CD14-positive monocyte (primary cell): ENCODE measurements at places on chromosomes 1 and 21.

- no peak overlapping the region for H3K4me3 ChIP-seq
- DNase-seq = peak; percentile 90
- no peaks in the 10 kb centered on the region for H3K27me3 ChIP-seq
- no peaks in the 10 kb centered on the region for H3K36me3 ChIP-seq
Measured at GRCh38 chr1:181112071-181112929, 23.8 kb downstream of the IER5 start.

DNA sequence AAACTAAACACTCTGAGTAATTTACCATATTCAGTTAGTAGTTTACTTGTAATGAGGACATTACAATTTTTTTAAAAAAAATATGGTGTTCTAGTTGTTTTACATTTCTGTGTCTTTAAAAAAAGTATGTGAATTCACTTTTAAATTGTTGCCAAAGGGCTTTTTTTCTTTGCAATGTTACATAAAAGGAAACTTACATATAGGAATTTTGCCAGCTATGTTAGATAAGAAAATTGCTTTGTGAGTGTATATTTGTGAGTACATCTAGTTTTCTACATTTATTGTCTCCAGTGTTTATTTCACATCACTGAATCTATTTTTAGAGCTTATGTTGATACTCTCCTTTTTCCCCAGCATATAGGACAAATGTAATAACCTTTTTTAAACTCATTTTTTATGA, 206.8 kb downstream of the GPR52 start:
- no peak for DNase-seq
- H3K4me3 ChIP-seq = no peak overlapping the region

DNA sequence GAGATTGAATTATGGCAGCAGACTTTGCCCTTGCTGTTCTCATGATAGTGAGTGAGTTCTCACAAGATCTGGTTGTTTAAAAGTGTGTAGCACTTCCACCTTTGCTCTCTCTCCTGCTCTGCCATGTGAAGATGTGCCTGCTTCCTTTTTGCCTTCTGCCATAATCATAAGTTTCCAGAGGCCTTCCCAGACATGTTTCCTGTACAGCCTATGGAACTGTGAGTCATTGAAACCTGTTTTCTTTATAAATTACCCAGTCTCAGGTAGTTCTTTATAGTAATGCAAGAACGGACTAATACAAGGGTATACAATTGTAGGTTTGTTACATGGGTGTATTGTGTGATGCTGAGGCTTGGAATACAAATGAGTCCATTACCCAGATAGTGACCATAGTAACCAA, 4.2 kb downstream of the SPRR1B start:
- no peak overlapping the region for H3K27ac ChIP-seq
- H3K36me3 ChIP-seq = no peaks in the 10 kb centered on the region
- H3K4me1 ChIP-seq = no peaks in the 10 kb centered on the region
- no peak for DNase-seq

GRCh38 chr1:66135161-66135560, 342.5 kb downstream of the PDE4B start:
- H3K27me3 ChIP-seq = no peaks in the 10 kb centered on the region
- no peak for DNase-seq
- H3K4me3 ChIP-seq = no peak overlapping the region
- no peaks in the 10 kb centered on the region for H3K4me1 ChIP-seq

DNA sequence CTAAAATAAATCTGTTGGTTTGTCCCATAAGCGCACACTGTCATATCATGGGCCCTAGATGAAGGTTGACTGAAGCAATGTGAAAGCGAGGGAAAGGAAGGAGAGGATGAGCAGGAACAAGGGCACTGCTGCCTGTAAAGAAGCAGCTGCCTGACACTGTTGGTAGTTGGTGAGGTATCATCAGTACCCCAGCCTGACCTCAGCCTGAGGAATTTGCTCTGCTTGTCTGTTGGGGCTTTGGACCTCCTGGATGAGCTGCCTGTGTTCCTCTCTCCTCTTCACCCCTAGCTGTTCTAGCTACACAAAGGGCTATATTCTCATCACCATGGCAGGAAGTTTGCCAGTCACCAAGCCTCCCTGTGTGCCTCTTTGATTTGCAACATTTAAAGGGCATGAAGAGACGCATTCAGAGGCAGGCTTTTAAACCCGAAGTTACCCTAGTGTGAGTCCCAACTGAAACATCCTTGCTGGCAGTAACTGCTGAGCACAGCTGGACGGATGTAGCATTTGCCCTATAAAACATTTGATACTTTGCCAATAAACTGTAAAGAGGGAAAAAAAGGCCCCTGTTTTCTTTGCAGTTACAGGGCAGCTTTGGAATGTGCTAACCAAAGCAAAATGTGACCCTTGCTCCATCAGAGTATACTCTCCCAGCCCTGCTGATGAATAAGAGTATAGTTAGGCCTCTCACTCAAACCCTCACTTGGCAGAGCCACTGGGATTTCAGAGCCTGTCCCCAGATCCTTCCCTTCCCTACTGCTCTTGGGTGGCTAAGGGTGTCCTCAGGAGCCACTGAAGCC, 22.2 kb upstream of the SPATA6 start:
- no peak for DNase-seq
- no peak overlapping the region for H3K4me3 ChIP-seq
- no peak overlapping the region for H3K27ac ChIP-seq
- no peaks in the 10 kb centered on the region for H3K27me3 ChIP-seq

DNA sequence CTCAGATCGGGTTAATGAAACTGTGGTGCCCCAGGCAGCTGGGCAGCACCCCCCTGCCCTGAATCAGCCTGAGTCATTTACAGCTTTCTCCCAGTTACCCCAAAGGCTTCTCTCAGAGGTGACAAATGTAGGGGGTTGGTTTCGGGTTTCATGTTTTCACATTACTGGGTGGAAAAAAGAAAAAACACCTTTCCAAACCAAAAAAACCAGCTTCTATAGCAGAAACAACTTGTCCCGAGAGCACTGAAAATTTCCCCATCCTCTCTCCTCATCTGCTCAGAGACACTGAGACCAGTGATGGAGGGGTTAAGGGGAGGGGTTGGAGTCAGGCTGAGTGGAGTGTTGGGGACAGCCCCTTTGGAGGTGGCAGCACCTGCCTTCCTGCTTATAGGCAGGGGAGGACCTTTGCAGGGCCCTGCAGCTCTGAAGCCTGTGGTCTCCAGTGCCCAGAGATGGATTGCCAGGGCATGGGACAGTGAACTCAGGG, 15.6 kb downstream of the UTP11 start:
- no peak overlapping the region for H3K4me3 ChIP-seq
- no peak overlapping the region for H3K27ac ChIP-seq
- no peaks in the 10 kb centered on the region for H3K27me3 ChIP-seq
- no peak for DNase-seq

DNA sequence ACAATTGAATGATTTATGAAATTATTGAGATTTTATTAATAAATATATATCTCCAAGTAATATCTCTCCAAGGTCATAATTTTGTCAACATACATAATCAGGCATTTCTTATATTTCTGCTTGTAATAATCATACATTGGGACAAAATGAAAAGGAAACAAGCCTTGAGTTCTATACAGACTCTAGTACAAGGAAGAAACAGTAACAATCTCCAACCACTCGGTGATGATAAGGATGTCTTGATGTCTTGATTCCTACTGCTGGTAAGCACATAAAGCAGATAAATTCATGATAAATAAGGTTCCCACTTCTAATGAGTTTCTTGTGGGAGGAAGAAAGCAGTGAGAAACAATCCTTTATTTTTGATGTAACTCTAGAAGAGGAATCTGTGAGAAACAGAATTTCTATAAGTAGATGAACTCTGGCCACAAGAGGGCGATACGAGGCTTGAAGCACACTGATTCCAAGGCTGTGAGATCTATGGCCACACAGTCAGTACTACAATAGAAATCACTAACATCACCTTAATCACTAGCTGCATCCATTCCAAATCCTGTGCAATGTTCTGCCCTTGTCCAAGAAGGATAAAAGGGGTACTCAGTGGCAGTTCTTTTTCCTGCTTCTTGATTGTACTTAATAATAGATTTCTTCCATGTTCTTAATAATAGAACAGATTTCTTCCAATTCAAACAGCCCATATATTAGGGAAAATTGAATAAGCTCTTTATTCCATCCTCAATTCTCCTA, 41.4 kb upstream of the LRRC8B start:
- H3K27ac ChIP-seq = no peak overlapping the region
- H3K36me3 ChIP-seq = no peaks in the 10 kb centered on the region
- peaks cover 16% of the 10 kb centered on the region for H3K4me1 ChIP-seq
- peak; percentile 70 for DNase-seq
- no peaks in the 10 kb centered on the region for H3K27me3 ChIP-seq

- DNase-seq = no peak
- no peak overlapping the region for H3K4me3 ChIP-seq
- no peak overlapping the region for H3K27ac ChIP-seq
- H3K36me3 ChIP-seq = no peaks in the 10 kb centered on the region
- H3K4me1 ChIP-seq = peaks cover 19% of the 10 kb centered on the region
- H3K27me3 ChIP-seq = no peaks in the 10 kb centered on the region
Measured at GRCh38 chr1:110243574-110243973, 33.5 kb downstream of the KCNC4 start.

DNA sequence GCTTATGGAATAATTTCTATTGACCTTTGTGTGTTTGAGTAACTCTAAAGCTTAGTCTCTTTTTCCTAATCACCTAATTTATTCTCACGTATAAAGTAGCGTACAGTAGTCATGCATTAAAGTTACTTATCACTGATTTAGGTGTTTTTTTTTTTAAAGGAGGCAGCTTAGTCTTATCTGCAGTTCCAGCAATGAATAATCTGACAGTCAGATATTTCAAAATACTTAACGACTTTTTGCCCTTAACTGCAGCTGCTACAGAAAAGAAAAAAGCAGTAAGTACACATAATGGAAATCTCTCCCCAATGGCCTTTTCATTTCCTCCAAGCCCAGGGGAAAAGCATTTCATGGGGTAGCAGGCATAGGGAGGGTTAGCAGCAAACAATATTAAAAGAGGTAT, 54.6 kb downstream of the SLC35F3 start:
- H3K36me3 ChIP-seq = no peaks in the 10 kb centered on the region
- DNase-seq = no peak
- H3K4me1 ChIP-seq = no peaks in the 10 kb centered on the region
- no peak overlapping the region for H3K4me3 ChIP-seq
- H3K27me3 ChIP-seq = no peaks in the 10 kb centered on the region
- no peak overlapping the region for H3K27ac ChIP-seq

- H3K4me1 ChIP-seq = peaks cover 86% of the 10 kb centered on the region
- no peak overlapping the region for H3K27ac ChIP-seq
- no peak for DNase-seq
- H3K36me3 ChIP-seq = no peaks in the 10 kb centered on the region
Measured at GRCh38 chr1:153396461-153396860, 5.6 kb upstream of the S100A8 start.

DNA sequence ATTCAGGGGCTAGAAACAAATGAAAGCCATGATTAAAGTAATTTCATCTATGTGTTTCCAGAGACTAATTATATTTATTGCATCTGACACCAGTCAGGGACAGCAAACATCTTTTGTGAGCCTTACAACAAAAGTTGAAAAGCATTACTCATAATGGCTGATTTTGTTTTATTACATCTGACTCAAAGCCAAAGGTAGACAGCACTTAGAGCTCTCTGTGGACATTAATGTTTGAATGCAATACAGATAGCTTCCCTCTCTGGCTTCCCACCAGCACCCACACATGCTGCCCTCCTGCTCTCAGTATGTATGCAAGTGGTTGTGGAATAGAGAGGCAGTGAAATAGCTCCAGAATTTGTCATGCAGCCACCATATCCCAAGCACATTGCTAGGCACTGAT, 198.7 kb downstream of the SETD4 start:
- no peak overlapping the region for H3K4me3 ChIP-seq
- H3K4me1 ChIP-seq = no peaks in the 10 kb centered on the region
- no peak overlapping the region for H3K27ac ChIP-seq
- no peaks in the 10 kb centered on the region for H3K36me3 ChIP-seq
- no peak for DNase-seq

GRCh38 chr1:16006552-16007485, 2.8 kb downstream of the SRARP start:
- no peak overlapping the region for H3K4me3 ChIP-seq
- H3K36me3 ChIP-seq = no peaks in the 10 kb centered on the region
- H3K4me1 ChIP-seq = no peaks in the 10 kb centered on the region
- no peak for DNase-seq
- no peak overlapping the region for H3K27ac ChIP-seq
- H3K27me3 ChIP-seq = no peaks in the 10 kb centered on the region

GRCh38 chr1:89688607-89689006, 55.7 kb downstream of the LRRC8C start:
- H3K27ac ChIP-seq = peak overlapping the region; percentile 40
- peak; percentile 36 for DNase-seq
- peaks cover 36% of the 10 kb centered on the region for H3K36me3 ChIP-seq
- no peaks in the 10 kb centered on the region for H3K27me3 ChIP-seq
- peaks cover 28% of the 10 kb centered on the region for H3K4me1 ChIP-seq
- H3K4me3 ChIP-seq = no peak overlapping the region

GRCh38 chr1:154996966-154997701, 3.7 kb downstream of the LENEP start:
- H3K4me1 ChIP-seq = peaks cover 55% of the 10 kb centered on the region
- H3K4me3 ChIP-seq = no peak overlapping the region
- H3K36me3 ChIP-seq = no peaks in the 10 kb centered on the region
- H3K27ac ChIP-seq = no peak overlapping the region
- no peaks in the 10 kb centered on the region for H3K27me3 ChIP-seq

- H3K27me3 ChIP-seq = no peaks in the 10 kb centered on the region
- H3K36me3 ChIP-seq = no peaks in the 10 kb centered on the region
- H3K27ac ChIP-seq = no peak overlapping the region
- no peak for DNase-seq
Measured at GRCh38 chr1:66876664-66877063, 48.0 kb downstream of the DNAI4 start.
